ENCODE measurements at places on chromosomes 3 and 15.

GRCh38 chr15:93587059-93587521 lies 498.1 kb upstream of the RGMA start:
- DNase-seq = no peak

- DNase-seq = no peak
Observed at GRCh38 chr3:76954412-76954811, 85.5 kb upstream of the ROBO2 start.

GRCh38 chr3:46456118-46456517 lies 8.6 kb downstream of the LTF start:
- no peak for DNase-seq

- DNase-seq = no peak
Observed at GRCh38 chr15:42375252-42375651, 16.0 kb downstream of the CAPN3 start.

DNA sequence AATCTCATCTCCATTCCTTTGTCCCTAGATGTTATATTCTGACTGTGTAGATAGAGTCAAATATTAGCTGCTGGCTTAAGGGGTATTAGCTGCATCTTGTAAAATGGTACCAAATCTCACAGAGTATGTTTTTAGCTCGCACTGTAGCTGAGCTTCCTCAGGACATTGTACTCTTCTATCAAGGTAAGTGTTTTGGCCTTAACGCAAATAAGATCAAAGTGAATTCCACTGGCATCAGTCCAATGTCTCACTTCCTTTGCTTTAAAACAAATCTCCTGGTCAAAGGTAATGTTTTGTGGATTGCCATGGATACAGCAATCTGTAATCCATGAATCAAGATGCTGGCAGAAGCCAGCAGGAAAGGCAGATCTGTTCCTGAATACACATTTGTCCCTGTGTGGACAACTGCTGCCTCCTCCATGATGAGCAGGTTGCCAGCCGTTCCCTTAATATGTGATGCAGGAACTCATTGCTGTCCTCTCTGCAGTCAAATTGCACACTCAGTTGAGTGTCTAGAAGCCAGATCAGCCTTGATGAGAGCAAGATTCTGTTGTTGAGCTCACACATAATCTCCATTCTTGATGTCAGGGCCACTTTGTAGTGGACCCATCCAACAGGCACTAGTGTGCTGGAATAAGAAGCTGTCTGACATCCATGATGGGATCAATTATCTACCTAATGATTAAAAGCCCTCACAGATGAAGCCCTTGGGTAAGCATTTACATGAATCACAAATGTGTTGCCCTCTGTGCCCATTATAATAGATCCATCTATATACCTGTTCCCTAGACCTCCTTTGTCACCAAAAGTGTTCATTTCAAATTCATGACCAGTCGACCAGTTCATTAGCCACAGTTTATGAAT lies 96.6 kb upstream of the AGTR1 start:
- no peak for DNase-seq

Data from osteoblast (primary cell).